ENCODE measurements at places on chromosomes 7 and 10.
A peak's percentile ranks its signal among the peaks of the same experiment; 100 is the strongest.

- DNase-seq: no peak
Measured at GRCh38 chr7:39651265-39651664, 27.9 kb downstream of the RALA start.

- no peak for DNase-seq
Measured at GRCh38 chr7:50981743-50982142, 199.0 kb upstream of the GRB10 start.

GRCh38 chr7:28847681-28848080, 110.4 kb downstream of the TRIL start:
- no peak for DNase-seq

DNA sequence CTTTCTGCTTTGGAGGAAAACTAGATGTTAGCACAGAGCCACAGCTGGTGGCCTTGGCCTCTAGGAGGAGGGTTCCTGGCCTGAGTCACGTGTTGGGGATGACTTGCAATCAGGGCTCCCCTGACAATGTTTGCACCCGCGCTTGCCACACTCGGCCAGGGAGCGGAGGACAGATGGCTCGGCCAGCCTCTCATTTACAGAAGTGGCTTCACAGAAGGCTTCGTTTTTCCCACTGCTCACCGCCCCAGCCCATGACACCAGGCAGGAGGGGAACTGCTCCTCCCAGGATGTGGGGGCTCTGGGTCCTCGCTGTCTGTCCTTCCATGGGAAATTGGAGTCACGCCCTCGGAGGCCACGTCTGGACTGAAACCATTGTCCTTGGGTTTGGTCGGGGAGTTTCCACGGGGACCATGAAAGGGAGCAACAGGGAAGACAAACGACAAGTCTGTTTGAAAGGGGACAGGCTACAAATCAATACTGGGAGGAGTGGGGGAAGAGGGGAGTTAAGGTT, 49.6 kb upstream of the UBE3C start:
- no peak for DNase-seq

DNA sequence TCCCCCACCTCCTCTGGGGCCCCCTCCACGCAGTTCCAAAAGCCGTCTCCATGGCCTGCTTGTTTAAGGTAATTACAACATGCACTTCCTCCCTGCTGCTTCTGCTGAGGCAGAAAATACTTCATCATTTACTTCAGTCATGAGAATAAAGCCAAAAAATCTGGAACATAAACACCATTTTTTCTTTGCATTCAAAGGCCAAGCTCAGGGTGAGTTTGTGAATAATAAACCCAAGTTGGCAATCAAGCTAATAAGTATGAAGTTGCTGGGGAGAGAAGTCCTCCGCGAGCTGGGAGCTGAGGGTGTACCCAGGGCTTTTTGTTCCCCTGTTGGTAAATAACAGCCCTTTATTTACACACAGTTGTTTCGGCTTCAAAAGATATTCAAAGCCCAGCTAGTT, 70.5 kb downstream of the FAM204A start:
- DNase-seq: no peak

DNA sequence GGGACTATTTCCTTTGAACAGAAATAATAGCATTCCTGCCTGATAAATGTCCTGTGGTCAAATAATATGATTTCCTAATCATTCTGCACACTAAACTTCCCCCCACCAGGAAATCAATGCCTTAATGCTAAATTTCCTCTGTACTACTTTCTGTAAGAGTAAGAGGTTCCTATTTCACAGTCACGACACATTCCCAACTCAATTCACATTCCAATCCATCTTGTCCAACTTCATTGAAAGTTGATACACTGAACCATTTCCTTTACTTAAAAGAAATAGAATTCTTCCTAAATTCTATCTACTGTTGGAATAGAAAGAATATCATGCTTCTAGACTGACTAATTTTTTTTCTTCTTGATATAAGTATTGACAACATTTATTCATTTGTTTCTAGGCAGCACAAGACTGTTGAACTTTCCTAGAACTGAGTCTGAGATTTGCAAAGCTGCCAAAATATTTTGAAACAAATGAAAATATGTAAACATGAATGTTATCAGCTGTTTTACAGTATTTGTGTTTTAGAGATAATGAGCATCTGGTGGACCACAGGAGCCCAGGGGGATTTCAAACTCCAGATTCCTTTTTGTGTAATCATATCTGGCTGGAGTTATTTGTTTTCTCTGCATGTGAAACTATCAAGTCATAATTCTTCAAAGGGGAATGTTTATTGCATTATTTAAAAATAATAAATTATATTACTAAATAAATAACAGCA, 121.5 kb downstream of the TPST1 start:
- peak; percentile 55 for DNase-seq

GRCh38 chr7:107742678-107743566, 1.0 kb upstream of the CBLL1 start:
- no peak for DNase-seq

Measured in fibroblast of the conjunctiva (primary cell).